Ecto neural progenitor cell (in vitro differentiated cells): ENCODE measurements at places on chromosomes 2 and 18.

DNA sequence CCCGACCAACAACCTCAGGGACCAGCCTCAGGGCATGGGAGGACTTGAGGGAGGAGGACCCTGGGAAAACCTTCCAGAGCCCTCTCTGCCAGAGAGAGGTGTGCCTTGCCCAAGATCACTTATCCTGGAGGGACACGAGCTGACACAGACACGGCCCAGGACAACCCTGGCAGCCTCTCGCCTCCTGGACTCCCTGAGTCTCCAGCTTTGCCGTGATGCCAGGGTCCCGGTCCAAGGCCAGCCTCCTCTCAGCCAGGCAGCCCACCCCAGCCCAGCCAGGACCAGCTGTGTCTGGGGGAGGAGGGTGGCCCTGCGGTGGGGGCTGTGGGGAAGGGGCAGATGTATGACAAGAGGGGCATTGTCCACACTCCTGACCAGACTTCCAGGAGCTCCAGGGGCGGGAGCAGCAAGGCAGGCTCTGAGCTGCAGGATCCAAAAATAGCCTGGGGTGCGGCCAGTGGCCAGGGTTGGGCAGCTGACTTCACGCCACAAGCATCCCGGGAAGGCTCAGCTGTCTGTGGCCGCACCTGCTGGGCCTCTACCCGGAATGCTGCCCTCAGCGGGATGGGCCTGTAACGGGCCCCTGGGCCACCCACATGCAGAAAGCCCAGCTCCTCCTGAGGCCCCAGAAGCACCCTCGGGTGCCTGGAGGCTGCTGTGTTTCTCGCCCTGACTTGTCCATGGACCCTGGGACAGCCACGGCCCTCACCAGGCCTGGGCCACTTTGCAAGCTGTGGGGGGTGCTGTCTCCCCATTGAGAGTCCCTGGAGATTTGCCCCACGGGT, 65.5 kb upstream of the GPC1 start:
- peak; percentile 72 for DNase-seq

DNA sequence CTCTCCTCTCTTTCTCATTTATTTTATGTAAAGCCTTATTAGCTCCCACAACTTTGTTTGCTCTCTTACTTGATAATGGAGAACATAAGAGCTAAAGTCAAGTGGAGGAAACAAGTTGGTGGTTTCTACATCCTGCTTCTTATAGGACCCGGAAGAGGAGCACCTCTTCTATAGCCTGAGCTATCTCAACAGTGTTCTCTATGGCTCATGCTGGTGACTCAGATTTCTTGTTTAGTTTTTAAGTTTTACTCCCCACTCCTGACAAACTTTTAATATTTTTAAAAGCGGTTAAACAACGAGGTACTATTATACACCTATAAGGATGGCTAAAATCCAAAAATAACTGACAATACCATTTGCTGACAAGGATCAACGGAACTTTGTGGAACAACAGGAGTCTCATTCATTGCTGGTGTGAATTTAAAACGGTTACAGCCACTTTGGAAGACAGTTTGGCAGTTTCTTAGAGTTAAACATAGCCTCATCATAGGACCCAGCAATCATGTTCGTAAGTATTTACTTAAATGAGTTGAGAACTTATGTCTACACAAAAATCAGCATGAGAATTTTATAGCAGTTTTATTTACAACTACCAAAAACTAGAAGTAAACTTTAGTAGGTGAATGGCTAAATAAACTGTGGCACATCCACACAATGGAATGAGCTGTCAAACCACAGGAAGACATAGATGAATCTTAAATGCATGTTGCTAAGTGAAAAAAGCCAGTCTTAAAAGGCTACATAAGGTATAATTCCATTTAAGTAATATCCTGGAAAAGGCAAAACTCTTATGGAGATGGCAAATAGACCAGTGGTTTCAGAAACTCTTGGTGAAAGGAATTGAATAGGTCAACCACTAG, 12.7 kb upstream of the CDC42EP3 start:
- no peak for DNase-seq

- DNase-seq, result no peak
Observed at GRCh38 chr2:28134262-28134812, 243.8 kb downstream of the BABAM2 start.

GRCh38 chr2:162126111-162126519, 25.9 kb downstream of the GCG start:
- DNase-seq, result no peak

GRCh38 chr2:2234398-2235195, 96.5 kb downstream of the MYT1L start:
- DNase-seq, result no peak

- no peak for DNase-seq
Observed at GRCh38 chr2:128307595-128307994, 11.1 kb downstream of the HS6ST1 start.

- peak; percentile 66 for DNase-seq
Observed at GRCh38 chr2:219418155-219419011, at the start of gene DES. Gene DES (plus strand): TSS chr2:219418377. CDS start chr2:219418463, 86 bp downstream.

- no peak for DNase-seq
Observed at GRCh38 chr2:213164263-213164662, 12.9 kb upstream of the IKZF2 start.

DNA sequence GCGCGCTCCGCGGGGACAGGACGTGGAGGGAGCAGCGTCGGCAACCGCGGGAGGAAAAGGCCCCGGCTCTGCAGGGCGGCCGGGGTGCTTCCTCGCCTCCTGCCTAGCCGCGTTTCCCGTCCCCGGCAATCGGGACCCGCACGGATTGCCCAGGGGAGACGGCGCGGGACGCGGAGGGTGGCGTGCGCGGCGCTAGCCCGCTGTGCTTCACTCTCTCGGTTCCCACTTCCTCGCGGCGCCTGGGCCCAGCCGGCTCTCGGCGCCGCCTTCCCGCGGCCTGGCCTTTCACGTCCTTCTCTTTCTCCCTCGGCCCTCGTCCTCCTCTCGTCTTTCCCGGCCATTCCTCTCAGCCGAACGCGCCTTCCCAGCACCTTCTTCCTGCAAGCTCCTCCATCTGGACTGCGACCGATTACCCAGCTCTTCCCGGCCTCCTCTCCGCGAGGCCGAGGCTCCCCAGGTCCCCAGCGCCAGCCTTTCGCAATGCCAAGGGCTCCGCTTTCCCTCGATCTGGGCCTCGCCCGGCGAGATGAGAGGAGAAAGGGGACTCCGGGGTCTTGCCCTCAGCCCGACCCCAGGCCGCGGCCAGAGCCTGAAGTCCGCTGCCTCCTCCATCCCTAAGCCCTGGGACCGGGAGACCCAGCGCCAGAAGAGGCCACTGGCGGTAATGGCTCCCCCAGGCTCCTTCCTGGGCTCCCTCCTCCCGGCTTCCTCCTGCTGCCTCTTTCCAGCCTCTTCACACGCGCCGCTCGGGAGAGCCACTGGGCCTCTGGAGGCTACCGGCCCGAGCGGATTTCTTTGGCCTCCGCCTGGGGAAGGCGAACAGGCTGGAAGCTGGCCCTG, 34.3 kb upstream of the ATP6V1B1 start:
- peak; percentile 76 for DNase-seq

DNA sequence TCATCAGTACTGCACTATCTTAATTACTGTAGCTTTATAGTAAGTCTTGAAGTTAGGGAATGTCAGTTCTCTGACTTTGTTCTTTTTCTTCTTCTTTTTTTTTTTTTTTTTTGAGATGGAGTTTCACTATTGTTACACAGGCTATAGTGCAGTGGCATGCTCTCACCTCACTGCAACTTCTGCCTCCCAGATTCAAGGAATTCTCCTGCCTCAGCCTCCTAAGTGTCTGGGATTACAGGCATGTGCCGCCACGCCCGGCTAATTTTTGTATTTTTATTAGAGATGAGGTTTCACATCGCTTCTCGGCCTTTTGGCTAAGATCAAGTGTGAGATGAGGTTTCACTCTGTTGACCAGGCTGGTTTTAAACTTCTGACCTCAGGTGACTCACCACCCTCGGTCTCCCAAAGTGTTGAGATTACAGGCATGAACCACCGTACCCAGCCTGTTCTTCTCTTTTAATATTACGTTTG, 41.9 kb upstream of the TANC1 start:
- DNase-seq, result no peak

DNA sequence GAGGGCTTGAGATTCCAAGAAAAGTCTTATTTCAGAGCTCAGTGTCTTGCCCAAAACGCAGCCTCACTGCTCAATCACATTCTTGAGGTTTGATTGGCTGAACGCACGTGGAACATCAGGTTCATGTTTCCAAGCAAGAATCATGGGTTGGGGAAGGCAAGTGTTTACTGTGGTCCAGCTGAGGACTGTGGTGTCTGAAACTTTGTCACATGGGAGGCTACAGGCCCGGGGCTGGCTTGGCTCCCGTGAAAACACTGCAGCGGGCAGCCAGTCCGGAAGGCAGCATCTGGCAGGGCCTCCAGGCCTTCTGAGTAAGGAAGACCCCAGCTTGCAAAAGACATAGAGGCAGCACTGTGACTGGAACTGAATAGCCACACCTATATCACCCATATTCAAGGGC, 84.7 kb downstream of the POLR1A start:
- DNase-seq, result no peak

DNA sequence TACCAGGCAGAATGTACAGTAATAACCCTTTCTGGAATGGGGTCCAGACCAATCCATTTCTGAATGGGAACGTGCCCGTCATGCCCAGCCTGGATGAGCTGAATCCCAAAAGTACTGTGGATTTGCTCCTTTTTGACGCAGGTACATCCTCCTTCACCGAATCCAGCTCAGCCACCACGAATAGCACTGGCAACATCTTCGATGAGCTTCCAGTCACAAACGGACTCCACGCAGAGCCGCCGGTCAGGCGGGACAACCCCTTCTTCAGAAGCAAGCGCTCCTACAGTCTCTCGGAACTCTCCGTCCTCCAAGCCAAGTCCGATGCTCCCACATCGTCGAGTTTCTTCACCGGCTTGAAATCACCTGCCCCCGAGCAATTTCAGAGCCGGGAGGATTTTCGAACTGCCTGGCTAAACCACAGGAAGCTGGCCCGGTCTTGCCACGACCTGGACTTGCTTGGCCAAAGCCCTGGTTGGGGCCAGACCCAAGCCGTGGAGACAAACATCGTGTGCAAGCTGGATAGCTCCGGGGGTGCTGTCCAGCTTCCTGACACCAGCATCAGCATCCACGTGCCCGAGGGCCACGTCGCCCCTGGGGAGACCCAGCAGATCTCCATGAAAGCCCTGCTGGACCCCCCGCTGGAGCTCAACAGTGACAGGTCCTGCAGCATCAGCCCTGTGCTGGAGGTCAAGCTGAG, 89.6 kb downstream of the SH3BP4 start:
- DNase-seq, result no peak

DNA sequence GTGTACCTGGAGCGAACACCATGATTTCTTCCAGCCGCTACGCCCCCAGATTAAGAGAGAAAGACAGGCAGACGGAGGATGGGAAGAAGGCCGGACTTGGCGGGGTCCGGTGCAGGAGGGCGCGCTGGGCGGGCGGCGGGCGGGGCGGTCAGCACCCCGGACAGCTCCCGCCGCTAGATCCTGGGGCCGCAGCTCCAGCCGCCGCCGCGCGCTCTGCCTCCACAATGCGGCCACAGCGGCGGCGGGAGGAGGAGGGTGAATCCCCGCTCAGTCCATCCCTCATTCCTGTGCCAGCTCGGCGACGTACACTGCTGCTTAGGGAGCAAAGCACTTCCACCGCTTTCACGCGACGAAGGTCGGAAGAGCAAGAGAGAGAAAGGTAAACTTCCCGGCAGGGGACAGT, at the start of gene AKAIN1:
AKAIN1 (minus strand) TSS at position 226 of the 403 bp plus-strand sequence; CDS start at position 22, 204 bp downstream.
- peak; percentile 88 for DNase-seq

DNA sequence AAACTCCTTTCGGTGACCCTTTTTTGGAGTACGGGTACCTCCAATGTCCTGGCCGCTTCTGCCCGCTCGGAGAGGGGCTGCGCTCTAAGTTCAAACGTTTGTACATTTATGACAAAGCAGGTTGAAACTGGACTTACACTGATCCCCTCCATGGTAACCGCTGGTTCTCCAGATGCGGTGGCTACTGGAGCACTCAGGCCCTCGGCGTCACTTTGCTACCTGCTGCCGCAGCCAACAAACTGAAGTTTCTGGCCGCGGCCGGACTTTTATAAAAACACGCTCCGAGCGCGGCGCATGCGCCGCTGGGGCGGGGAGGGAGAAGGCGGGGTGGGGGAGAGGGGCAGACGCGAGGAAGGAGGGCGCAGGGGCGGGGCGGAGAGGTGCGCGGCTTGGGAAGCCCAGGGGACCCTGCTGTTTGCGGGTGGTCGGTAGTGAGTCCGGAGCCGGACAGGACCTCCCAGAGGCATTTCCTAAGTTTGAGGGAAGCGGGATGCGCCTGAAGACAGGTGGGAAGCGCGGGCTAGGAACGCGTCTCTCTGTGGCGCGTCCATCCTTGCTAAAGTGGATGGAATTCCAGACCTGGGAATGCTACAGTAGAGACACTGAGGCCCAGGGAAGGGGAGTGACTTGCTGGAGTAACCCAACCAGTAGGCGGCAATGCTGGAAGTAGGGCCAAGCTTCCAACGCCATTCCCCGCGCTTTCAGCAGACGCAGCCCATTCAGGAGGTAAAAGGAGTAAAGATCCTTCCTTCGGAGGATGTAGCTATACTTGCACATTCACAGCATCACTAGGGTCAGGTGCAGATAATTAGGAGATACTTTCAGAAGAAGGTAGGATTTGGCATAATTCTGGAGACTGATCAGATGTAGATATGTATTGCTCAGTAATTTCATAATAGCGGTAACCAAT, at the start of gene CXCR4:
CXCR4 (minus strand) TSS at position 241 of the 910 bp plus-strand sequence; CDS start at position 152, 89 bp downstream.
- peak; percentile 95 for DNase-seq

GRCh38 chr2:10097352-10098148, 17.3 kb upstream of the CYS1 start:
- DNase-seq, result peak; percentile 82

DNA sequence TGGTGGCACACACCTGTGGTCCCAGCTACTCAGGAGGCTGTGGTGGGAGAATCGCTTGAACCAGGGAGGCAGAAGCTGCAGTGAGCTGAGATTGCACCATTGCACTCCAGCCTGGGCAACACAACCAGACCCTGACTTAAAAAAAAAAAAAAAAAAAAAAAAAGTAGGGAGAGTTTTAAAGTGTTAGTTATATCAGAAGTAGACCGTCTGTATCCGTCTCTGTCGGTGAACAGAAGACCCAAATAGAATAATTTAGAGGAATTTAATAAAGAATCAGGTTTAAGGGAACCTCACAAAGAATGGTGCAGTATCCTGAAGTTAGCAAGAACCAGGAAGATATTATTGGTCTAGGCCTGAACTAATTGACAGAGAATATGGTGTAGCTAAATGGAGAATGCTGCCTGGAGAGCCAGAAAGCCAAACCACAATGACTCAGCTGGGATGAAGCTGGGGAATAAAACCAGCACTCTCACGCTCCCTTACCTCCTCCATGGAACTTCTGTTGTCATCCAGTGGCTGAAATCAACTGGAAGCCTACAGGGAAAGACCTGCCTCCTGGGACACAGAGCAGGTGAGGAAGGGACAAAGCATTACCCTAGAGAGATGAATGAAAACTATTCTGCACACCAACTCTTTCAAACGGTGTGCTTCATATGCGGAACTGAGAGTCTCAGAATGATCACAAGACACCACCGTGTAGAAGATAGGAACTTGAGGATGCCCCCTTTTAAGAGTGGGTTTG, 39.1 kb upstream of the PLEKHM3 start:
- DNase-seq, result no peak

DNA sequence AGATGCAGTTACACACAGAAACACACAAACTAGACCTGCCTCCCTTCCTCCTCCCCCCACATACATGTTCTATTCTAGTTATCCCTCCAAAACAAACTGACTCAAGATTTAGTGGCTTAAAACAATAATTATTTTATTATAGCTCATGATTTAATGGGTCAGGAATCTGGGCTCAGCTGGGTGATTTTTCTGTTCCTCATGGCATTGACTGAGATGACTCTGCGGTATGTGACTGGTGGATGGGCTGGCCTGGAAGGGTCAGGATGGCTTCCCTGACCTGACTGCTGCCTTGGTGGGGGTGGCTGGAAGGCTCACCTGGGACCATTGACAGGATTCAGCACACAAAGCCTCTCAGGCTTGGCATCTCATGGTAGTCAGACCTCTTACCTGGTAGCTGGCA, 33.7 kb upstream of the NTSR2 start:
- DNase-seq, result no peak

- DNase-seq, result no peak
Observed at GRCh38 chr2:241957276-241957675, 87.7 kb downstream of the RTP5 start.
